ENCODE measurements at places on chromosomes 6 and 20.

- DNase-seq: no peak
Observed at GRCh38 chr6:6895929-6896328, 211.8 kb upstream of the RREB1 start.

DNA sequence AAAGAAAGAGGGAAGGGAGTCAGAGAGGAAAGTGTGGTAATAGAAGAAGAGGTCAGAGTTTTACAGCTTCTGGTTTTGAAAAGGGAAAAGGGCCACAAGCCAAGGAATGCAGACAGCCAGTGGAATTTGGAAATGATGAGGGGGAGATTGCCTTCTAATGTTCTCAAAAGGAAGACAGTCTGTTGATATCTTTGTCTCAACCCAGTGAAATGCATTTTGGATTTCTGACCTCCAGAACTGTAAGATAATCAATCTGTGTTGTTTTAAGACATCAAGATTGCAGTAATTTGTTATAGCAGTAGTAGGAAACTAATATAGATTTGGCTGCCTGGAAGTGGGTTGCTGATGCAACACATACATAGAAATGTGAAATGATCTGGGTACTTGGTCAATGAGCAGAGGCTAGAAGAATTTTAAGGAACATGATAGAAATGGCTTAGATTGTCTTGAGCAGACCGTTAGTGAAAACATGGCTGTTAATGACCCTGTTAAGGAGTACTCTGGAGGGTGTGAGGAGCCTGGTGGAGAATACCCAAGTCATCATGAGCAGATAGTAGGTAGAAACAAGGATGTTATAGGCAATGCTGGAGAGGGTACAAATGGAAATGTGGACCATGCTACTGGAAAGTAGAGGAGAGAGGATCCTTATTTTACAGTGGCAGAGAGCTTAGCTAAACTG is 255.8 kb upstream of the RAB32 start:
- no peak for DNase-seq

DNA sequence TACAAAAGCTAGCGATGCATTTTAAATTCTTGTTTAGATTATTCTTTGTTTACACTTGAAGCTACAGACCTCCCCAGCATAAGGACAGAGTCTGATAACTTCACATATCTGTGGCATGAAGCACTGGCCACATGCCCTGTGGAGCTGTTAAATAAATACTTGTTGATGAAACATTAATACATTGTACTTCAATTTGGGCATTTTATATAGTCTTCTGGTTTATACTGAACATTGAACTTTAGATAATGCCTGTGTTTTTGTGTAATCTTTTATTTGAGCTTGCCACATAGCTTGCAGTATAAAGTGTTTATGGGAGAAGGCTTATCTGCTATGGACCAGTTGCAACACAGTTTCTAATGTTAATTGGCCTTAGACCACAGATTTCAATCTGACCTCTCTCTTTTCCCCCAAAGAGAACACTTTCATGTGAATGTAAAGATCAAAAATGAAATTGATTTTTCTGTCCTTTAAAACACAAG is 48.2 kb downstream of the FRK start:
- DNase-seq: no peak

GRCh38 chr6:20242397-20242796 is 30.1 kb upstream of the MBOAT1 start:
- DNase-seq: no peak

DNA sequence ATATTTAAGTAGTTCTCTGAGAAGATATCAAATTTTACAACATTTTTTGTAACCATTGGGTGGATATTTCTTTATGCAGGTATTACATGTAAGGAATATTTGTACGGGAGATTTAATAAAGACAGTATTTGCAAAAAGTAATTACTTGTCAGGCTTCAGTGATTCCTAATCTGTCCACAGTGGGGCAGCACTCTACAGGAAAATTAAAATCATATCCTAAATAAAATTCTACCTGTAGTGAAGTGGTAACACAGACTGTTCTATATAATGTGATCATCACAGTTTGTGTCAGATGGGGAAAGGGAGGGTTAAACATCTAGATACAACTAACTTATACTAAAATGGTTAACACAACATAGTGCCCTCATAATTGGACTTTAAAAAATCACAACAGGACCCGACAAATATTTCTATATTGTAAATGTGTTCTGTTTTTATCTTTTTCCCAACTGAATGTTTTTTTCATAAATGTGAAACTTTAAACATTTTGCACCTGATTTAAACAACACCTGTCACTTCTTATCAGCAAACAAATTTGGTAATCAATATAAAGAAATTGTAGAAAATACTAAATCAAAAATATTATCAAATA is 145.6 kb upstream of the MANEA start:
- peak; percentile 10 for DNase-seq

- no peak for DNase-seq
Observed at GRCh38 chr20:3704087-3704486, 8.3 kb downstream of the SIGLEC1 start.
